ENCODE measurements at places on chromosomes 7 and 10. TPM values are rescaled to one million over a fixed set of nuclear protein-coding genes. Genes with fewer than 3 reads are reported as not detected.

DNA sequence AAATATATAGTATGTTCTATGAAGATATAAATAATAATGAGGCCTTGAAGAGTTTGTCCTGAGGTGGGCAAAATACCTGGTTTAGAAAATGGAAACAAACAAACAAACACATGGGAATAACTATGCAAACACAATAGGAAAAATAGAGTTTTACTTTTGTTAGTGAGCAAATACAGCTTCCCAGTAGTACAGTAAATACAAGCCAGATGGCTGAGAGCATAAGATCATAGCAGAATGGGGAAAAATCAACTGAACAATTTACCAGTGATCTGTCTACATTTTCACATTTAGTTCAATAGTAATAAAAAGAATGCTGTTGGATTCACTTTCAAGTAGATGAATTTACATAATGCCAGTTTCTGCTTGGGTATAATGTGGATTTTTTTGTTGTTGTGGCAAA lies 45.1 kb downstream of the ADD3 start:
- no peak for DNase-seq

DNA sequence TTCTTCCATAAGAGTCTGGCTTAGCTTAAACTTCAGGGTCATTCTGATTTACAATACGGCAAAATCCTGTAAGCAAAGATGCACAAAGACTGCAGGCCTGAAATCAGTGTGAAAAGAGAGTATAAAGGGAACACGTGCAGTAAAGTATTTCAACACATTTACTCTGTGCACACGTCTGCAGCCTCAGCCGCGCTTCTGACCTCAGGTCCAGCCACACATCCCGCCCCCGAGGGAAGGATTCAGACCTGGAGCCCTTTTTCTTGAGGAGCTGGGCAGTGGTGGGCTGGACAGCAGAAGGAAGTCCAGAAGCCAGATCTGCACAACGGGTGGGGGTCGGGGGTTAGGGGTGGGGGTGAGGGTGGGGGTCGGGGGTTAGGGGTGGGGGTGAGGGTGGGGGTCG lies 58.9 kb upstream of the FAM20C start:
- DNase-seq = no peak

DNA sequence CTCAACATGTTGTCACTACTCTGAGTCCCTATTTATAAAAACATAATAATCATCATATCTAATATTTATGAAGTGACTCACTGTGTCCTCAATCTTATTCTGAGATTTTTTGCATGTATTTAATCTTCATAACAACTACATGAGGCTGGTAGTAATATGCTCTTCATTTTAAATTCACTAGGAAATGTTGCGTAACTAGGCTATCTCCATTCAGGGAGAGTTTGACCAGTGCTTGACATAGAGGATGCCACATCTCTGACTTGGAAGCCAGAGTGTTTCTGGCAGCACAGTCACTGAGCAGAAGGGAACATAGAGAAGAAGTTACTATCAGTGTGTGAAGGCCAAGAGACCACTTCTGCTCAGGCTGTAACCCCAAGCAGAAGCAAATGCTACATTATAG lies 88.9 kb downstream of the FAM13C start:
- no peak for DNase-seq

DNA sequence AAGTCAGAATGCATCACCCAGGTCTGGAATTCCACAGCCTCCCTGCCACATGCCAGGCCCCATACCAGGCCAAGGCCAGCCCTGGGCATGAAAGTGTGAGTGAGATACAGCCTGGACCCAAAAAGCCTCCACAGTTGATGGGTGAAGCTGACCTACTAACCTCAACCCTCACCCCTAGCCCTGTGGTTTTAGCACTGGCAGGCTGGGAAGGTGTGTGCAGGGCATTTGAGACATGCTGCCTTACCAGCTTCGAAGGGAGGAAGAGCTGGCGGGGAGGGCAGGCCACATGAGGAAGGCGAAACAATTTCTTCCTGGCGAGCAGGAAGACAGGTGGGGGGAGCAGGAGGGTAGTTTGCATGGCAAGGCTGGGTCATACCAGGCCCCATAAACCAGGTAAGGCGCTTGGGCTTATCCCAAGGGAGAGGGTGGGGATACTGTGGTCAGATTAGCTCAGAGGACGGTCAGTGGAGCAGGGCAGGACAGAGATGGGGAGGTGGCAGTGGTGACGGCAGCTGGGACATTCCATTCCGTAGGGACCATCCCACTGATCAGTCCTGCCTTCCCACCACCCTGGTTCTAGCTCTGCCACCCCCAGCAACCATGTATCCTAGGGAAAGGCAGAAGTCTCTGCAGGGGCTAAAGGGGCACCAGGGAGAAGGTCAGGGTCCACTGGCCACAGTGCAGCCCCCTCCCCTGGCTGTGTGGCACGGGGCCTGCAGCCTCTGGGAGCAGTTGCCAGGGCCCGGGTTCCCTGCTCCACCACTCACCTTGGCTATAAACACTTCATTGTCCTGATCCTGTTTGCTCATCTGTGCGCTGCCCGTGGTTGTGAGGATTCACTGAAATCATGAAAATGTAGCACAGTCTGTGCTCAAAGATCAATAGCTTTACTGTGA lies 155.8 kb downstream of the NRF1 start:
- no peak for DNase-seq

DNA sequence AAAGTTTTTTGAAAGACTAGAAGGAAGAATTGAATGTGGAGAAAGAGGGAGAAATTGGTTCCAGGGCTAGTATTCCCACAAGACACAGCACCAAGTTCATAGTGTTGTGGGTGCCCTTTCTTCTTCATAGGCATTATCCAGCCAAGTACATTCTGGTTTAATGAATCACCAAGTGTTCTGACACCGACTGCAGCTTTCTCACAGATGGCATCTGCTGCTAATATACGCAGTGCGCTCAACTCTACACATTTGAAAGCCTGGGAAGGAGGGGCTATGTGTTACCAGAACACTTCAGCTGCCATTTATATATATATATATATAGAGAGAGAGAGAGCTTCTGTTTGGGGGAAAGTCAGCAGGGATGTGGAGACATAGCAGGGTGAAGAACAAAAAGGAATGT lies 1168.4 kb downstream of the GATA3 start:
- DNase-seq = peak; percentile 39

- DNase-seq = no peak
These were observed 33.5 kb downstream of the KCNMA1 start for GRCh38 chr10:77604063-77604462.

GRCh38 chr10:95782318-95782717 lies 26.4 kb downstream of the ENTPD1 start:
- no peak for DNase-seq

- DNase-seq = no peak
These were observed 35.5 kb upstream of the TNPO3 start for GRCh38 chr7:129090300-129090907.

DNA sequence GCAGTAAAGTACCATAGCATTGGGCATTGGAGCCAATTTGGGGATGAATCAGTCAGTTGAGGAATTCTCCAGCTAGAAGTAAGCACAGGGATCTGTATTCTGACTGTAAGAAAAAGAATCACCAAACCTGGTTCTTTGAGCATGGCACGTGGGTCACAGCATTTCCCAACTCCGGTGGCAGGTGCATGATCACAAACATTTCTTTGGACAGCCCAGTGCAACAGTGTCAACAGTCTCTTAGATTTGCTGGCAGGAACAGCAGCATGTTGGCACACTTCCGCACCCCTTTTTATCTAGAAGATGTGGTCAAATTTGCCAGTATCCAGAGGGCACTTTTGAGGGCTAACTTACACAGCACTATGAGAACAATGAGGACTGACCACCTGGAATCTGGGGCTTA lies 437.5 kb upstream of the GHITM start:
- DNase-seq = no peak

- DNase-seq = no peak
These were observed 96.5 kb upstream of the PODXL start for GRCh38 chr7:131652934-131653333.

DNA sequence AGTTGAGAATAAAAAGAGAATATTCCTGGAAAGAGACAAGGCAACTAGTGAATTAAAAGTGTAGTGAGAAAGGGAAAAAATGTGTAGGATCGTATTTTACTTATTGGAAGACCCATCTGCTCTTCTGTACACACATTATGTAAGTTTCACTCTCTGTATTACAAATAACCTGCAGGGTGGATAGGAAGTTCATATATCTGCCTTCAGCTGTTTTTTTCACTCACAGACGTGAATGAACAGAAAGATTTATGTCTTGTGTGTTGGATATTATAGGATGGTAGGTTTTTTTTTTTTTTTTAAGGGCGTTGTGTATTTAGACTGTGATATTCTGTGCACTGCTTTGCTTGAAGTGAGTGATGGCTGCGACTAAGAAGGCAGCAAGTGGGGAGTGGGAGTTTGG lies 266.5 kb downstream of the AUTS2 start:
- DNase-seq = no peak

DNA sequence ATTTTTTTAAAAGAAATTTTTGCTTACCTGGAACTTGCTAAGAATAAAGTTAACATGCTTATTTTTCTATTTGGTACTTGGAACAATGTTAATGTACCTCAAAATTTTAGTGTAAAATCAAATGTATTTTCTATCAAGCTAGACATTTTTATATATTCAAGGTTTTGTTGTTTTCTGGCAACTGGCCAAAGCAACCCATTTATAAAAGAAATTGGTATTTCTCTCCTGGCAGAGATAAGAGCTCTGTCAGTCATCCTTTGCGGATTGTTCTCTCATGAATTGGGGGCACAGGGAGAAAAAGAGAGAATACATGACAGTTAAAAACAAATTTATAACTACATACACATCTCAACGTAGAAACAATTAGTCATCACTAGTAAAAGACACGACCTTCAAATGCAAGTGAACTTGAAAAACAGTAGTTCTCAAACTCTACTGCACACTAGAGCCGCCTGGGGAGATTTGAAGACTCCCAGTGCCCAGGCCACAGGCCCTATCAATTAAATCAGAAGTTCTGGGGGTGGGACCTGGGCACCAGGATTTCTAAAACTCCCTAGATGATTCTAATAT lies 152.4 kb upstream of the LAMB4 start:
- DNase-seq = no peak

DNA sequence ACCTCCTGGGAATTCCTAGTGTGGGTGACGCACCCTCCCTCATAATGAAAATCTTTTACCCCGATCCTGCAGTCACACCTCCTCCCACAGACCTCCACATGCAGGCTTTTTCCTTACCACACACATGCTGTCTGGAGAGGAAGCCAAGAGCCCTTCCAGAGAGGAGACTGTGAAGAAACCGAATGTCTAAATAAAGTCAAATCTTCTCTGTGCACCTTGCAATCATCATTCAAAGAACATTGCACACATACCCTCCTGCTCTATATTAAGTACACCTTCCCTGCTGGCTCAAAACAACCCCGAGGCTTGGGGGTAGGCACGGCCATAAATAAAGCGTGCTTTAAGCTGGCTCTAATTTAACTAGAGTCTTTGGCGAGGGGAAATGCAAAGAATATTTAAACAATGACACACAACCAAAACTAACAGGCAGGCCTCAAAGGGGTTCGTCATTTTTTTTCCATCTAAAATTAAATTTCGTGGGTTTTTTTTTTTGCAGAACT lies 34.9 kb downstream of the CALML3 start:
- no peak for DNase-seq

DNA sequence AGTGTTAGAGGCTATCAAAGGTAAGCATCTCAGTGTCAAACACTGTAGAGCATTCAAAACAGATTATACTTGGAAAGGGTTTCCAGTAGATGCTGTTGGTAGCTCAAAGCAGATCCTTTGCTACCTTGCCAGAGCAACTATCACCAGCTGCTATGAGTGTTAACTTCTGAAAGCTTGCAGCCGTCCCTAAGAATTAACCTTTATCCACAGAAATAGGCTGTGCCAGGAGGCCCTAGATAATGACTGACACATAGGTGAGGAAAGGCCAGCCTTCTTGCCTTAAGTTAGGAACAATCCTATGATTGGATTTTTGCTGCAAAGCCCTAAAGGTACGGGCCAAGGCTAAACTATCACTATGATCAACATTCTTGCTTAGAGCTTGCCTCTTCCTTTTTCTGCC lies 263.2 kb downstream of the DGKB start:
- DNase-seq = no peak

- no peak for DNase-seq
These were observed 41.6 kb upstream of the MINDY3 start for GRCh38 chr10:15901889-15902288.

GRCh38 chr7:158573310-158573709 lies 14.3 kb downstream of the PTPRN2 start:
- no peak for DNase-seq

GRCh38 chr7:1490837-1491236 lies 13.4 kb downstream of the INTS1 start:
- DNase-seq = no peak

DNA sequence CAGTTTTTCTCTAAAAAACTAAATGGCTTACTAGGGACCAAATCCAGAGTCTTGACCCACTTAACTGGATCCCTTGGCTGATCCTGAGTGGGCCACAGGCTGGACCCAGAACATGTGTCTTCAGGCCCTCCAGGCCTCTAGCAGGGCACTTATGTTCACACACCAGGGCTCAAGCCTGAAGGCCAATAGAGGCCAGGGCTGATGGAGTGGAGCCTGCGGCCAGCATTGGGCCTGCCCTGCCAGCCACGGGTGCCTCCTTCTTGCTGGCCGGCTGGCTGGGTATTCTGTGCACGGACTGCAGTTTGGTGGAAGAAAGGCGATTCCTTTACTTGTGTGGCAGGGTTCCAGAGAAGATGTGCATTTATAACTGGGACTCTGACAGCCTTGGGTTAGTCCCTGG lies 103.0 kb upstream of the ZNF32 start:
- no peak for DNase-seq

DNA sequence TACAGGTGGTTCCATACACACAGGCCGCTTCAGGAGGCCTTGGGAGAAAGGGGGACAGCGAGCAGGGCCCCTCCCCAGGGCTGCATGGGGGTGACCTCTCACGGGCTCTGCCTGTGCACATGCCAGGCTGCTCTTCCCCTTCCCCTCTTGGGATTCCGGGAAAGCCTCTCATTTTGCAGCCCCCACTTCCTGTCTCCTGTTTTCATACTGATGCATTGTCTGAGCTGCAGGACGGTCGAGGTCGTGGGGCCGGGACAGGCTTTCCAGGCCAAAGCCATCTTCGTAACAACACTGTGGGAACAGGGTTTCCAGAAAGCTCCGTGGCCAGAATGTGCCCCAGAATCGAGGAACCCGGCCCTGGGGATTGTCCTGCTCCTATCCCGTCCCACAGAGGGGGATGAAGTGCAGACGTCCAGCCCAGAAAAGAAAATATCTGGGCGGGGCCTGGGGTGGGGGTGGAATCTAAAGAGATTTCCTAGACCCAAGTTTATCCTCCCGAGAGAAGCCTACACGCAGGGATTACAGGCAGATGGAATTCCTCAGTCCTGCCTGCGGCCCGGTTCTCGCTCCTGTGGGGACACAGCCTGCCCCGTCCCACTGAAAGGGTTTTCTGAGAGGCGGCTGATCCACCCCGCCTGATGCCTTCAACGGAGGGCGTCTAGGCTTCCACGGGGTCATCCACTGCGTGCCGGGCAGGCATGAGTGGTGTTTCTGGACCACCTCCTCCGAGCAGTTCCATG lies 29.5 kb upstream of the DNAAF5 start:
- no peak for DNase-seq

- DNase-seq = no peak
These were observed 3.6 kb downstream of the CCNY start for GRCh38 chr10:35339942-35340341.

- no peak for DNase-seq
These were observed 333.6 kb upstream of the MAGI2 start for GRCh38 chr7:79787096-79787495.

GRCh38 chr10:12241810-12242529 lies 46.0 kb downstream of the CDC123 start:
- DNase-seq = peak; percentile 82

Gene GRM8
- not detected for total RNA-seq

Gene SPDYE2
- not detected for total RNA-seq

Gene CUZD1
- 0.92 TPM for total RNA-seq

Gene PLA2G12B
- total RNA-seq = not detected

Gene CALML3
- total RNA-seq = 4.7 TPM
